Body of pancreas (tissue), 4 donors: ENCODE measurements at places on chromosomes 7 and 10.

DNA sequence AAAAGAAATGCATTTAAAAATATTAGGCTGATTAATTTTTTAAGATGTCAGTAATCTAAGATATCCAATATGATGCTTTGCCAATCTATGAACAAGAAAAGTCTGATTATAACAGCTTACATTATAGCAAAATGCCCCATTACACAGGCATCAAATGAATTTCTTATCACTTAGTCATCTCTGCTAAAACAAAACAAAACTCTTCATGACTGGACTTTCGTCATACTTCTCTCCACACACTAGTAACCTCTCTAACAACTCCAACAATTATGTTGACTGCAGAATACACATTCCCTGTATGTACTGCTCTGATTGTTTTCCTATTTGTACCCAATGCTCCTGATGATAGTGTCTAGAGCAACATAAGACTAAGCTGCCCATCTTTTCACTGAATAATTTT is 3.8 kb upstream of the MKI67 start:
- no peak for DNase-seq

DNA sequence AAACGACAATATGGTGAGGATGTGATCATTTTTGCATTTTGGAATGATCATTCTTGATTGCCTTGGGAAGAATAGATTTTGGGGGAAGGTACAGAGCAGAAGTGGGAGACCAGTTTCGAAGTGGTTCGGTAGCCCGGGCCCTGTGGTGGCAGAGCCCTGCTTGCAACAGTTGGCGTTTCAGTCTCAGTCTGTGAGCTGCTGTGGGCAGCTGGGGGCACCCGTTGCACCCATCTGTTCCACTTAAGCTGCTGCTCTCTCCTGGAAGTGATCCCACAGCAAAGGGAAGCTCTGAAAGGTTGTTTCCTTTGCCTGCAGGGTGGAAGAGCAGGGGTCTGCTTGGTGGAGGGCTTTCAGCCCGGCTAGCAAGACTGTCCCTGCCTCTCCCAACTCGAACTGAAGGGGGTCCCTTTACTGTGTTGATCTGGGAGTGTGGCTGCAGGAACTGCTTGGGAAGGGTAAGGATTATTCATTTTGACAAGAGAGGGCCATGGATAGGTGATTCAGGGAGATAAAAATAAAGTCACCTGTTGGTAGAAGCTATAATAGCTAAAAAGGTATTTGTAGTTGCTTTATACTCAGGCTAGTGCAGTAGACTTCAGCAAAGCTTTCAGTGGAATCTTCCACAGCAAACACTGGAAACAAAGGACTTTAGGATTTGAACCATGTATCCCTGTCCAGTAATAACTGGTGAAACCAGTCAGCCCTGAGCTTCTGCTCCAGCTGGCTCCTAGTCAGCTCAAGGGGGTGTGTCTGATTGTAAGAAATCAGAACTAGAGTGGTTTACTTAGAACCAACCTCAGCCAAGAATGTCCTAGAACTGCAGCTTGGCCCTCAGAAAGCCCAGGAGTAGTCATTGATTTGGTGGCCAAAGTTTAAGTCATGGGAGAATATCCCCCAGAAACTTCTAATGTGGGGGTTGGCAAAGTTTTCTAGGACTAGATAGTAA is 53.1 kb upstream of the PDCD4 start:
- DNase-seq = peak; percentile 92

- no peak for DNase-seq
Measured at GRCh38 chr7:141150465-141150864, 76.6 kb downstream of the TMEM178B start.

DNA sequence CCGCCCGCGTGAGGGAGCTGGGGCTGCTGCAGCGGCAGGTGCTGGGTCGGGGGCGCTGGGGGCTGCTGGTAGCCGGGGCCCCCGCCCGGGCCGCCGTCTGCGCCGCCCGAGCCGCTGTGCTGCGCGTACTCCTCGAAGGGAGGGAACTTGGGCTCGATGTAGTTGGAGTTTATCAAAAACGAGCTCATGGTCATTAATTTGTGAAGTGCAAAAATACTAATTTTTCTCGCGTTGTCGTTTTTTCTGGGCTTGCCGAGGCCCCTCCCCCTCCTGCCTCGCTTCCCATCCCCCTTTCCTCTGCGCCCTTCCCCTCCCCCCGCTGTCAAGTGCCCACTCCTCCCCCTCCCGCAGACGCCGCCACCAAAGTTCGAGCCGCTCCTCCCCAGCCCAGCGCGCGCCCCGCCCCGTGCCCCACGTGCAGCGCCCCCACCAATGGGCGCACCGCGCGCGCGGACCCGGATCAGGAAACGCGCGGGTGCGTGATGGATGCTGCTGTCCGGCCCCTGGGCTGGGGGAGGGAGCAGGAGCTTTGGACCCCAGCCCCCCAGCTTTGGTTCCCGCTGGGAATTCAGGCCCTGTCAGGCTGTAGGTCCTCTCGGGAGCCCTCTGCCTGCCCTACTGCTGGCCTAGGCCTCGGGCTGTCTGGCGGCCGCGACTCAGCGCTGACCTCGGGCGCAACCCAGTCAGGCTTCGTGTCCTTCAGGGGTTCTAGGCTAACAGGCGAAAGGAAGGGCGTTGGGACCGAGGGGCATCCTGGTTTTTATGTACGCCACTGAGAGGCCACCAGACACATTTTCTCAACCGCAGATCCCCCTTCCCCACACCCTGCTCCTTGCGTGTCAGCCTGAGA is at the start of gene HOXA4:
TSS of gene HOXA4 (minus strand) at position 218 of the 850 bp plus-strand sequence. CDS start at position 194, 24 bp downstream.
- peak; percentile 55 for DNase-seq

- DNase-seq = no peak
Measured at GRCh38 chr7:113705439-113705838, 213.4 kb downstream of the PPP1R3A start.

- no peak for DNase-seq
Measured at GRCh38 chr10:26543567-26544306, 105.6 kb downstream of the APBB1IP start.
